NCI-H1092 treated with DMSO at 0.1 percent for 48 hours (cell line): ENCODE measurements at places on chromosomes 6 and 20.

DNA sequence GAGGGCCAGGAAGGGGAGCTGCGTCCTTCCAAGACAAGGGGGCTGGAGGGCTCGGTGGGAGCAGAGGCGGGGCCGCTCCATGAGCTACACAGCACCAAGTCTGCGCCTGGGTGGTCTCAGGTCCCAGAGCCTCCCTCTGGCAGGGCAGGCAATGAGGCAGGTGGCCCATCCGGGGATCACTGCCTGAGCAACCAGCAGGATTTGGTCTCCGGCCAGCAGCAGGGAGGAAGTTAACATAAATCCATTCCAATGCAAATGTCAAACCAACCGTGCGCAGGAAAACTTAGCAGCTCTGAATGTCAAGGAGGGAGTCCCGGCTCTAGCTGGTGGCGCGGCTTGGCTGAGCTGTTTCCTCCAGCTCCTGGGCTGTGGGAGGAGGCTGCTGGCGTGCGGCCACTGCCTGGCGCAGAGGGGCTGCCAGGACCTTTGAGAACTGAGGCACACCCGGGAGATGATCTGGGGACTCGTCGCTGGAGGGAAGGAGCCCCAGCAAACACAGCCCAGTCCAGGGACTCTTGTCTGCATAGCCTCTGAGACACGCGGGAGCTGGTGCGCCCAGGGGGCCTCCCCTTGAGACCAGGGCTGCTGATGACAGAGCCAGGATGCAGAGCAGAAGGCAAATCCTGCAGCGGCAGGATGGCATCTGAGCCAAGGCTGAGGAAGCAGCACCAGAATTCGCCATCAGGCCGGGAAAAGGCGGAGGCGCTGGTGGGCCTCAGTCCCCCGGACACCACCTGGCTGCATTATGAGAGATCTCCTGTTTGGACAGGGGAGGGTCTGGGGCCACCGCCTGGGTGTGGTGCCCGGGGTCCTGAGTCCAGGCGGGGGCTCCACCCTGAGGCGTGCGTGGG lies 33.1 kb upstream of the CHRNA4 start:
- DNase-seq = no peak

DNA sequence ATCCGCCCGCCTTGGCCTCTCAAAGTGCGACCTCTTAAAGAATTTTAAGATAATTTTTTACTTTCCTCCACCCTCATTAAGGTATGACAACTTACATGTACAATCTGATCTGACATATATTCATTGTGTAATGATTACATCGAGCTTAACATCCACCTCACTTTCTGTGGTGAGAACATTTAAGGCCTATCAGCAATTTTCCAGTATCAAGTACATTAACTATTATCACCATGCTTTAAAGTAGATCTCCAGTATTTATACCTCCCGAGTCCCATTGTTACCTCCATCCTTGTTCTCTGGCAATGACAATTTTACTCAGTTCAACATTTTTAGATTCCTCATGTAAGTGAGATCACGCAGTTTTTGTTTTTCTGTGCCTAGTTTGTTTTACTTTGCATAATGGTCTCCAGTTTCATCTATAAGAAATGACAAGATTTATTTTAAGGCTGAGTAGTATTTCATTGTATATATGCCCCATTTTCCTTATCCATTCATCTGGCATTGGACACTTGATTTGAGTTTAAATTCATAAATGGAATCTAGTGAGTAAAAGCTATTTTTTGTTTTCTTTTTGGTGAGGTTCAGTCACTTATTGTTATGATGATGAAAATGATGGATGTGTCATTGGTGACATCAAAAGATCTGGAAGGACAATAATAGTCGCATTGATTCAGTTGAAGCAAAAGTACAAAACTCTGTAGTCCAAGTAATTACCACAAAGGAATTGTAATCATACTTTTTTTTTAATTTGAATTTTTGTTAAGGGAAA lies 87.0 kb downstream of the OR2B2 start:
- peak; percentile 12 for DNase-seq

DNA sequence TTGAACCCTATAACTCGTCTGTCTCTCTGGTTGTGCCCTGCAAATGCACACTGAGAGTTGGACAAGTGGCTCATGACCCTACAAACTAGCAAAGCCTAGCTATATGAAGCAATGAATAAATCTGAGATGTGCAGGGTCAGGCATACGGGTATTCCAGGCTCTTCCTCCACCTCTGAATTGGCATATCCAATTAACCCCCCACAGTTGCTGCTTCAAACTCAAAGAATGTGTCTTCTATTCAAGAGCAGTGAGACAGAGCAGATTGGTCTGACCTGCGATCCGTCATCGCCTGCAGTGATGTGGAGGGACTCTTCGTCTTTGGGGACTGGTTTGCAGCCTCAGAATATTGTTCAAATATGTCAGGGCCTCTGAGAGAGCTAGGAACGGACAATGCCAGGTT lies 59.8 kb downstream of the LAMP5 start:
- no peak for DNase-seq

GRCh38 chr20:4835244-4836177 lies 113.8 kb downstream of the PRND start:
- DNase-seq = no peak

DNA sequence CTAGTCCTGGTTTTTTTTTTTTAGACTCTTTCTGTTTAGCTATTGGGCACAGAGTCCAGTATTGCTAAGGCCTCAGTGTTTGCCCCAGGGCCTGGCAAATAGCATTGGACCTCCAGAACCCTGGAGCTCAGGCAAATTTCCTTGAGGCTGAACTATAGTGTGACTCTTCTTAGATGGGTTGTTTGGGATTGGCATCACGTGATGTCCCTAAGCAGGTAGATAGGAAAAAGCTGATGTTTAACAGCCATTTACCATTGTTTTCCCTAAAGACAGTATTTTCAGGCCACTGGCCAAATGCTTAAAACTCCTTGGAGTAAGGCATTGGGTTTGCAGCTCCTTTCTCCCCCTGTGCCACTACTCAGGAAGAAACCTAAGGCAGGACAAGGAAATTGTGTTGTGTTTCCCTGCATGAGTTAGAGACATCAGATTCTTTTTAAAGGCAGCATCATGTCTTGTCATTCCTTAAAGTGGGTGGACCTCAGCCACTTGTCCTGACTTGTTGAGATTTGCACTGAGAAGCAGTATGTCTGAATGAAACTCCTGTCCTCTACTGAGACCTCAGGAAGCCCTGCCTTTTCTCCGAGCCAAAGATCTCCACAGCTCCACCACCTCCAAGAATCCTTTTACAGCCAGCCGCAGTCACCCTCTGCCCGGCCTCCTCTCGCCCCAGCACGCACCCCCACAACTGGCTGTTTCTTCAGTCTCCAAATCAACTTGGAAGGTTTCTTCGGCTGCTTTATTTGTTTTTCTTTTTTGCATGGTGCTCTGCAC lies 46.2 kb upstream of the RNF144B start:
- no peak for DNase-seq

- no peak for DNase-seq
These were observed 21.4 kb upstream of the DLGAP4 start for GRCh38 chr20:36284751-36285150.

- no peak for DNase-seq
These were observed 15.5 kb upstream of the TPBG start for GRCh38 chr6:82348130-82348529.

DNA sequence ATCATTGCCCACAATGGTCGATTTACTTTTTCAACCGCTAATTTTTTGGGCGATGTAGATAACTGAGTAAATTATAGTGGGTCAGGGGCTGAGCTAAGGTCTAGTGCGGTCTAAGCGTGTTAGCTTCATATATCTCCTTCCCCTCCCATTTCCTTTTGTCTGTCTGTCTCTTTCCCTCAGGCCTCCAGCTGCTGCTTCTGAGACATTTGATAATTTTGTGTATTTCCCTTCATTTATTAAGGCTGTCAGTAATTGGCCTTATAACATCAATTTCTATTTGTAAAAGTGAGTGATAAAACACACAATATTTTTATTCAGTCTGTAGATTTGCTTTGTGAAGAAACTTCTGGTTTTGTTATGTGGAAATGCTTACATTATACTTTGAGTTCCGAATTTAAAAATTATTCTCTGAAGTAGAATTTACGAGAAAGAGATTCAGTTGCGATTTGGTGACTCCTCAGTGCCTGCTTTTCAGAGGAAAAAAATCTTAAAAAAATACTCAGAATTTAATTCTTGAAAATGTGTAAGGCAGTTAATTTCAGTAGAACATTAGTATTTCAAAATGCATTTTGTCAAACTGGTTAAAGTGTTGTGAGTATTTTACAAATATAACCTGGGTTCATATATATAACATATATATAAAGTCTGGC lies 1.4 kb downstream of the TMEM170B start:
- no peak for DNase-seq

- no peak for DNase-seq
These were observed 686.7 kb upstream of the MARCKS start for GRCh38 chr6:113170454-113170853.

- no peak for DNase-seq
These were observed 98.0 kb downstream of the EPB41L2 start for GRCh38 chr6:130964808-130965604.

DNA sequence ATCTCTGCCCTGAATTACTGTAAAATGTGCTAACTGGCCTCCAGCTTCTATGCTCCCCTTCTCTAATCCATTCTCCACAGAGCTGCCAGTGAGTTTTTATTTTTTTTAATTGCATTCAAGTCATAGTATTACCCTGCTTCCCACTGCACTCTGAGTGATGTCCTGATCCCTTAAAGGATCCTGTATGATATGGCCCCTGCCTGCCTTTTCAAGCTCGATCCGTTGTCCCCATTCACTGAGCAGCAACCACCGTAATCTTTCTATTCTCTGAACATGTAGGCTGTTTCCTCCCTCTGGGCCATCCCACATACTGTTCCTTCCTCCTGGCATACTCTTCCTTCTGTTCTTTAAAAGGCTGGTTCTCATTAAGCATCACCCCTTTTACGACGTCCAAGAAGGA lies 9.3 kb downstream of the TNFRSF21 start:
- DNase-seq = no peak

DNA sequence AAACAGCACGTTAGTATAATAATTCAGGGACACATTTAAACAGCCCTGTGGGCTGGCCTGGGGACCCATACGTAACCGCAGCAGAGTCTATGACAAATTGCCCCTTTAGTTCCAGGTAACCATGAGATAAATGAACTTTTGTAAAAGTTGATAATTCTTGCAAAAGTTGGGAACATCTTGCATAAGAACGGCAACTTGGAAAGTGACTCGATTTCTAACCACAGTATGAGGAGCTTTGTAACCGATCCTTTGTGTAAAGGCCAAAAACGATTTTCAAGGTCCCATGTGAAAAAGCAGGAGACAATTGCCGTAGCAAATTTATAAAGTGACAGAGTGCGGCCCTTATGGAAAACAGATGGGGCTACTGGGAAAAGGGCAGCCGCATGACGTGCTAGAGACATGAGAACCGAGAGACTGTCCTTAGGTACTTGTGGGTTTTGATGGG lies 81.6 kb downstream of the PSMG4 start:
- DNase-seq = no peak

GRCh38 chr20:47298624-47299023 lies 57.9 kb downstream of the ZMYND8 start:
- DNase-seq = no peak

DNA sequence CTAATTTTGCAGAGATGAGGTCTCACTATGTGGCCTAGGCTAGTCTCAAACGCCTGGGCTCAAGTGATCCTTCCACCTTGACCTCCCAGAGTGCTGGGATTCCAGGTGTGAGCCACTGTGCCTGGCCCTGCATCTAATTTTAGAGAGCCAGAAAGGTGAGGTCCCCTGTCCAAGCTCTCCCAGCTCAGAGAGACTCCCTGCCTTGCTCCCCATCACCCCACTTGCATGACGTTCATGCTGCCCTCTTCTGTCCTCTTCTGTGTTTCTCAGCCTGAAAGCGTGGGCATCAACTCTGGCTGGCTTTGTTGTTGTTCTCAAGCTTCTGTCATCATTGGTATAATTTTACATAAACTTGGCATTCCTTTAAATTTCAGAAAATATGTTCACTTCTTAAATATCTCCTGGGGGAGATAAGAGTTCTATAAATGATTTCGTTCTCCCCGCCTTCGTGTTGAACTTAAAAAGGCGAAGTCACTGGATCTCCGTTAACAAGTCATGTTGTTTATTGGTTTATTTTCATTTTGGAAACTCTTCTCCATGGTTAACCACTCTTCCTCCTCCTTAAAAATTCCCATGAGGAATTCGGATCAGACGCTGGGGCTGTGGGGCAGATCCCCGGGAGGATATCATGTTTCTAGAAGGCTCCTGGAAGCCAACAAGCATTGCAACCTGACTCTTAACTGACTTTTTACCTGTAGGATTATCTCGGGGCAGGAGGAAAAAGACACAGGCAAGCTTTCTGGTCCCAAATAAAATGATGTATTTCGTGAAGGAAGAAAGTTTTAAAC lies 13.2 kb upstream of the PARD6B start:
- DNase-seq = no peak

DNA sequence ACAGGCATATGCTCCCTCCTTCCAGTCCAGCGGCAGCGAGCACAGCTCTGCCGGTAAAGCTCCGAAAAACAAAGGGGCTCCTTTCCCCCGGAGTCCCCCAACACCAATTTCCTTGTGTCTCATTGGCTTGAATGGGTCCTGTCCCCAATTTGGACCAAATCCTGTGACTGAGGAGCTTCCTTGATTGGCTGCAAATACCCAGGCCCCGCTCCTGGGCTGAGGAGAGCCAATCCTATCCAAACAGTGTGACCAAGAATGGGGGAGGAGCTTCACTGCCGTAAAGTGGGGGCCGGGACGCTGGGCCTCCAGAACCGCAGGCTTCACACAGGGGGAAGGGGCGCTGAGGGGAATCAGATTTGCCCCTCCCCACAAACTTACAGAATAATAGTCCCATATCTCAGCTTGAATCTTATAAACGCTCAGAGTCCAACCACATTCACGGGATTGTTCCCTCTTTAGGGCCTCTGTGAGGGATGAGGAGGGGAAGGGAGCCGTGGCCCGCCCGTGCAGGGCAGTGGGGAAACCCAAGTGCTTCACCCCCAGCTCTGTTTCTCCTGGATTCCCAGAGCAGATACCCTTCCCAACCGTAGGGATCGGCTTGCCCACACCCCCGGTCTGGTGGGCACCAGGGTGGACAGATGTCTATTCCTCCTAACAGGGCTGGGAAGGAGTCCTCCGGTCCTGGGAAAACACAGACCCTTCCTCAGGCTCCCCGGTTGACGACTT lies 141.0 kb upstream of the MLN start:
- no peak for DNase-seq

GRCh38 chr6:41938590-41939175 lies 2.9 kb downstream of the CCND3 start:
- DNase-seq = no peak

GRCh38 chr6:169725125-169726048 lies 1.1 kb upstream of the PHF10 start:
- peak; percentile 68 for DNase-seq

GRCh38 chr20:15445056-15445840 lies 1107.8 kb upstream of the FLRT3 start:
- DNase-seq = peak; percentile 8

GRCh38 chr6:126941751-126942150 lies 176.7 kb upstream of the RSPO3 start:
- no peak for DNase-seq

GRCh38 chr6:20711518-20711917 lies 177.3 kb downstream of the CDKAL1 start:
- no peak for DNase-seq
